ENCODE measurements at places on chromosomes 16 and 17.

- no peak for DNase-seq
Observed at GRCh38 chr17:75892556-75893224, 4.1 kb downstream of the TRIM65 start.

- DNase-seq: no peak
Observed at GRCh38 chr16:70720425-70721201, 34.8 kb upstream of the MTSS2 start.

- DNase-seq: no peak
Observed at GRCh38 chr16:3485821-3486505, 9.3 kb downstream of the C16orf90 start.

DNA sequence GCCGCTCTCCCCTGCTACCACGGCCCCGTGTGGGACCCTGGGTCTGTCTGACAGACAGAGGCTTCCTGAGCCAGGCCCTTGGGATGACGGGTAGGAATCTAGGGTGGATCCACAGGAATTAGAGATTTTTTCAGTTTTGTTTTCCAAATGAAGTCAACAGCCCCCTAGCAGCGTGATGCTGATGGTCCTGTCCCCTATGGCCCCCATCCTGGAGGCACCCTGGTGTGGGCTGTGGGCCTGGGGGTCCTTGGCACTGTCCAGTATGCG, 15.5 kb downstream of the CENPX start:
- no peak for DNase-seq

GRCh38 chr17:68556551-68556950, 44.3 kb downstream of the PRKAR1A start:
- no peak for DNase-seq

DNA sequence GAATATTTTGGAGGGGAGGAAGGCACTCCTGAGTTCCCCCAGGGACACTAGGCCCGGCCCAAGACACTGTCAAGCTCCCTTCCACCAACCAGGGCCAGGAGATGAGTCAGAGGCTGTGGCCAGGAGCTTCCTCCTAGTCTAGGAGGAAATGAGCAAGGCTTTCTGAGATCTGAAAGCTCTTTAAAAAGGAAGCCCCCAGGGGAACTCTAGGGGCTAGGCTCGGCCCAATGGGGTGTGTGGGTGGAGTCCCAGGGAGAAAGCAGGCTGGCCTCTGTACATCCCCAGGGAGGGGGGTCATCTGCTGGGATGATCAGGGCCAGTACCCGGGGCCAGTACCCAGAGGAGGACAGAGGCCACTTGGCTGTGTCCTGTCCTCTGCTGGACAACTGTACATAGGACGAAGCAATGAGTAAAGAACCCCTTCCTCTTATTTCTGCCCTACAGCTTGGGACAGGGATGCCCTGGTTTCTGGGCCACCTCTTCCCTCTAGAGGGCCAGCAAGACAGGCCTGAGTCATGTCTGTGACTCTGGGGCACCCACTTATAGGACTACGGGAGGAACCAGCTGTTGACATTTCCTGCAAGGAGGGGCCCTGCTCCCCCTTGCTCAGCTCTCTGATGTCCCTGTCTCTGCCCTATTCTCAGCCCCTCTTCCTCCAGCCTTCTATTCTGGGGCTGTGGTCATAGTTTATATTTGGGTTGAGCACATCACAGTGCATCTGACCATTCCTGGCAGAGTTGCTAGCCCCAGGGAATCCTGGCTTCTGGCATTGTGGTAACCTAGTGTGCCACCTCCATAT, 2.7 kb downstream of the FHOD1 start:
- DNase-seq: peak; percentile 85

- peak; percentile 76 for DNase-seq
Observed at GRCh38 chr16:48542020-48542473, 67.9 kb downstream of the N4BP1 start.
